HFFc6 (cell line): ENCODE measurements at places on chromosomes 12 and 14. TPM values are rescaled to one million over a fixed set of nuclear protein-coding genes. Genes with fewer than 3 reads are reported as not detected.

DNA sequence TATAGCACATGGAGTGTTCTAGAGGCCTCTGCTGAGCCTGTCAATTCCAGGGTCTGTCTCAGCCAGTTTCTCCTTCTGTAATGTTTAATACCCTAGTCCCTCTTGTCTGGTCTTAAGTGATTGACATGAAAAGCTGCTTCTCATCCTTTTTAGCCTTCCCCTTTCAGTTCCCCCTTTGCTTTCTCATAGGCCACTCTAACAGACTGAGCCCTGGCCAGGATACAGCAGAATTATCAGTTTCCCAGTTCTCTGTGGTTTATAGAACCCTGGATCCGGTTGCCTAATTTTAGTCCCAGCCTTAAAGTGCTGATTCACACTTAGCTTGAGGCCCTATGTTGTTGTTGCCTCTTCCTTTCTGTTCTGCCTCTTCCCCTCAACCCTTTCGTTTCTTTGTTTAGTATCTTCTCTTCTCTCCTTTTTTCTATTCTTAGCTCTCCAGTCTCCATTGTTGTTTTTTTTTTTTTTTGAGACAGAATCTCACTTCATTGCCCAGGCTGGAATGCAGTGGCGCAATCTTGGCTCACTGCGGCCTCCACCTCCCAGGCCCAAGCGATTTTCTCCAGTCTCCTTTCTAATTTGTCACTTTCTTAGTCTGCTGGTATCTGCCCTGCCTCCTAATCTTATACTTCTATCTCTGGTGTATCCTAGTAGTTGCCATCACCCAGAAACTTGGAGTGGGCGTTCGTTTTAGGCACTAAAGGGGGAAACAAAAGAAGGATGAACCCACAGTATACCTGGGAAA, 2.9 kb upstream of the BIN2 start:
- H3K4me1 ChIP-seq, result peaks cover 25% of the 10 kb centered on the region
- peak overlapping the region; percentile 66 for H3K4me3 ChIP-seq
- peak overlapping the region; percentile 94 for H3K27ac ChIP-seq
- no peaks in the 10 kb centered on the region for H3K36me3 ChIP-seq
- DNase-seq, result peak; percentile 39

DNA sequence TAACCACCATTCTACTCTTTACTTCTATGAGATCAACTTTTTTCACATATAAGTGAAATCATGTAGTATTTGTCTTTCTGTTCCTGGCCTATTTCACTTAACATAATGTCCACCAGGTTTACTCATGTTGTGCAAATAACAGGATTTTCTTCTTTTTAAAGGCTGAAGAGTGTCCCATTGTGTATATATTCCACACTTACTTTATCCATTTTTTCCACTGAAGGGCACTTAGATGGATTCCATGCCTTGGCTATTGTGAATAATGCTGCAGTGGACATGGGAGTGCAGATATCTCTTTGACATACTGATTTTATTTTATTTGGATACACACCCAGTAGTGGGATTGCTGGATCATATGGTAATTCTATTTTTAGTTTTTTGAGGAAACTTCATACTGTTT, 181.1 kb upstream of the HMGA2 start:
- no peak for DNase-seq
- peaks cover 78% of the 10 kb centered on the region for H3K4me1 ChIP-seq
- no peaks in the 10 kb centered on the region; the same call in 1 of the 2 replicates for H3K27me3 ChIP-seq
- peak overlapping the region; percentile 85 for H3K27ac ChIP-seq
- H3K4me3 ChIP-seq, result no peak overlapping the region

- H3K27me3 ChIP-seq, result peaks cover 3% of the 10 kb centered on the region; the same call in 1 of the 2 replicates
- no peak overlapping the region for H3K4me3 ChIP-seq
- peaks cover 45% of the 10 kb centered on the region for H3K36me3 ChIP-seq
- H3K27ac ChIP-seq, result peak overlapping the region; percentile 66
- peak; percentile 26 for DNase-seq
These were observed 69.3 kb downstream of the BCAT1 start for GRCh38 chr12:24879644-24880043.

DNA sequence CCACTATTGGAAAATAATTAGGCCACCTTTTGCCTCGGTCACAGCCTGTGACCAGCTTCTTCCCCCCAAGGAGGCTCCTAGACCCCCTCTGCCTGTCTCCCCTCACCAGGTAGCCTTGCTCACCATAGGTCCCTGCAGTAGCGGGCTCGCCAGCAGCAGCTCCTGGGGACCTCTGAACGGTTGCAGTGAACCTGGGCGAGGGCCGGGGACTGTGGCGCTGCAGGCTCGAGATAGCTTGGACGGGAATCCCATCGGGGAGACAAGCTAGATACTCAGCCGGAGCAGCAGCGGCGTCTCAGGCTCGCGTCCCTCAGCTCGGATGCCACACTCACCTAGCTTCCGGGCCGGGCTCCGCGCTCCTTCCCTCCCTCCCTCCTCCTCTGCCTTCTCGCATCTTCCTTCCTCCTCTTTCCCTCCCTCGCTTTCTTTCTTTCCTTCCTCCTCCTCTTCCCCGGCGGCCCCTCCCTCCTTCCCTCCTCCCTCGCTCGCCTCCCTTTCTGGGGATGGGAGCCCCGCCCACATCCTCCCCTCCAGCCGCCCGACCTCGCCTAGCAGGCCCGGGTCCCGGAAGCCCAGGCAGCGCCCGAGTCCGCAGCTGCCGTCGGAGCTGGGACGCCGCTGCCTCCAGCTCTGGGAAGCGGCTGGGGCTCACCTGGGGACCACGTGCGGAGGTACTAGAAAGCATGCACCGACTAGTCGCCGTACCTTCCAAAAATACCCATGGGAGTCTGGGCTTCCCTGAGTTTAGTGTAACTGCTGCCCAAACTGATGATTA, at the start of gene BMP4:
BMP4 (minus strand) TSS at position 399 of the 775 bp plus-strand sequence. CDS start 4,603 bp downstream, outside the sequence.
- H3K4me1 ChIP-seq, result peaks cover 35% of the 10 kb centered on the region
- H3K27ac ChIP-seq, result no peak within 1 kb of the TSS
- peak within 1 kb of the TSS; percentile 91 for H3K4me3 ChIP-seq

GRCh38 chr14:77181603-77182437, at the start of gene TMEM63C:
TSS of gene TMEM63C (plus strand) at chr14:77181798. CDS start at chr14:77218814, 37,016 bp downstream.
- no peak within 1 kb of the TSS for H3K4me3 ChIP-seq
- 0 out of 2 replicates have a peak, but pooled peaks cover 2% of the 10 kb centered on the region for H3K4me1 ChIP-seq
- H3K27ac ChIP-seq, result no peak within 1 kb of the TSS
- DNase-seq, result no peak

- H3K27me3 ChIP-seq, result no peaks in the 10 kb centered on the region
- no peak for DNase-seq
- no peak overlapping the region for H3K27ac ChIP-seq
- H3K4me3 ChIP-seq, result no peak overlapping the region
- peaks cover 6% of the 10 kb centered on the region; the same call in 1 of the 2 replicates for H3K4me1 ChIP-seq
- H3K36me3 ChIP-seq, result peaks cover 9% of the 10 kb centered on the region
These were observed 93.2 kb downstream of the FBXO33 start for GRCh38 chr14:39339003-39339402.

DNA sequence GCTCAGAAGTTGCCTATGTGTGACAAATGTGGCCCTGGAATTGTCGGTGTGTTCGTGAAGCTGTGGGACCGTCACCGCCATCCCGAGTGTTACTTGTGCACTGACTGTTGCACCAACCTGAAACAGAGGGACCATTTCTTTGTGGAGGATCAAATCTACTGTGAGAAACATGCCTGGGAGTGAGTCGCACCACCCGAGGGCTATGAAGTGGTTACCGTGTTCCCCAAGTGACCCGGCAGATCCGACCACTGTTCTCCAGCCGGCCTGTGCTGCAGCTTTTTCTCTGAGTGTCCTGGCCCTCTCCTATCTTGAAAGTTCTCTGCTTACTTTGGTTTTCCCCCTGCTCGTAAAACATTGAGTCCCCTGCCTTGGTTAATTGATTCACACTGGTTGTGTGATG, 65.3 kb downstream of the VCPKMT start:
- H3K4me1 ChIP-seq, result peaks cover 22% of the 10 kb centered on the region
- no peaks in the 10 kb centered on the region for H3K36me3 ChIP-seq
- peak; percentile 36 for DNase-seq
- peaks cover 4% of the 10 kb centered on the region for H3K27me3 ChIP-seq
- no peak overlapping the region for H3K4me3 ChIP-seq

DNA sequence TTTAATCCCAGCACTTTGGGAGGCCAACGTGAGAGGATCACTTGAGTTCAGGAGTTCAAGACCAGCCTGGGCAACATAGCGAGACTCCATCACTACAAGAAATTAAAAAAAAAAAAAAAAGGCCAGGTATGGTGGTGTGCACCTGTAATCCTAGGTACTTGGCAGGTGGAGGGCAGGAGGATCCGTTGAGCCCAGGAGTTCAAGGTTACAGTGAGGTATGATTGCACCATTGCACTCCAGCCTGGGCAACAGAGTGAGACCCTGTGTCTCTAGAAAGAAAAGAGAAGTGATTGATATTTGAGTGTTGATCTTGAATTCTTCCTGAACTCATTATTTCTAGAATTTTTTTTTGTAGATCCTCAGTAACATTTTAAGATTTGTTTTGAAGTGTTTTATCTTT, 59.4 kb downstream of the ADIPOR2 start:
- DNase-seq, result no peak
- no peak overlapping the region for H3K4me3 ChIP-seq
- peaks cover 7% of the 10 kb centered on the region for H3K4me1 ChIP-seq
- H3K27me3 ChIP-seq, result peaks cover 2% of the 10 kb centered on the region; the same call in 1 of the 2 replicates

DNA sequence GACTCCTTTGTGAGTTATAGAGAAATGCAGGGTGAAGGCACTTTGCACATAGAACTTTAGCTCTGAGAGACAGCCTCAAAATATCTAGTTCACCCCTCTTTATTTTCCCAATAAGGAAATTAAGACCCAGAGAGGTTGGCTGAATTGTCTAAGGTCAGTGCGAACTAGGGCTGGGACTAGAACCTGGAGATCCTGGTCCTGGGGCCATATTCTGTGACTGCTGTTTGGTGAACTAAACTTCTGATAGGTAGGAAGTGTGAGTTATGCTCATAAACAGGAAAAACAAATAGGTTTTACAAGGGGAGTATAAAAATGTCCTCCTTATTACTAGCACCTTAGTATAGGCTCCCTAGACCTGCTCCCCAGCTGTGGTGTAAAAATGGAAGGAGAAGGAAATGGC, 53.9 kb downstream of the DAD1 start:
- no peaks in the 10 kb centered on the region for H3K36me3 ChIP-seq
- DNase-seq, result no peak
- no peak overlapping the region for H3K27ac ChIP-seq
- peaks cover 81% of the 10 kb centered on the region for H3K4me1 ChIP-seq

DNA sequence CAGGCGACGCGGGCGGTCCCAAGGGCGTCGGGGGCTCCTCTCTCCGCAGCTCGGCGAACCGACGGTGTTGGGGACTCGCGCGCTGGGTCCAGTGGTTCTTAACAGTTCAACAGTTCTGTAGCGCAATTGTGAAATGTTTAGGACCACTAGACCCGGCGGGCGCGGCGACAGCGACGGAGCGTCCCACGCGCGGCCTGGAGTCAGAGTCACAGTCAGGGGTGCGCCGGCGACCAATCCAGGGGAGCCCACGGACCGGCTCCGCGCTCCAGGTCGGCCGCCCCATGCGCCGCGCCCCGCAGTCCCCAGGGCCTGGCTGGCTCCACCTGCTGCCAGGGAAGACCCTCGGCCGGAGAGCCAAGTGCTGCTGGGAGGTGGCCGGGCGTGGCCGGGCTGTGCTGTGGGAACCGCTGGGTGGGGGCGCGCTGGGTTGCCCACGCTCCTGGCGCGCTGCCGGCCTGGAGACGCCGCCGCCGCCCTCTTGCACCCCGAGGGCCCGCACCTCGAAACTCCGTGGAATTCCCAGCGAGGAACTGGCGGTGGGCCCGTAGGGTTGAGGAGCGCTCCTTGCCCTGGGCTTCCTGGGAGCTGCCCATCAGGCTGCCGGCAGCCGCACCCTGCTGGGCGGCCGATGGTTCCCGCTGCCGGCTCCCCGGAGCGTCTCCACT, 20.9 kb upstream of the KIF26A start:
- no peak for DNase-seq
- H3K27ac ChIP-seq, result no peak overlapping the region
- no peak overlapping the region for H3K4me3 ChIP-seq
- peaks cover 13% of the 10 kb centered on the region; the same call in 1 of the 2 replicates for H3K27me3 ChIP-seq

- H3K27ac ChIP-seq, result no peak overlapping the region
- peaks cover 8% of the 10 kb centered on the region for H3K4me1 ChIP-seq
- H3K36me3 ChIP-seq, result no peaks in the 10 kb centered on the region
- H3K4me3 ChIP-seq, result no peak overlapping the region
- DNase-seq, result no peak
These were observed 127.0 kb downstream of the APAF1 start for GRCh38 chr12:98771811-98772752.

DNA sequence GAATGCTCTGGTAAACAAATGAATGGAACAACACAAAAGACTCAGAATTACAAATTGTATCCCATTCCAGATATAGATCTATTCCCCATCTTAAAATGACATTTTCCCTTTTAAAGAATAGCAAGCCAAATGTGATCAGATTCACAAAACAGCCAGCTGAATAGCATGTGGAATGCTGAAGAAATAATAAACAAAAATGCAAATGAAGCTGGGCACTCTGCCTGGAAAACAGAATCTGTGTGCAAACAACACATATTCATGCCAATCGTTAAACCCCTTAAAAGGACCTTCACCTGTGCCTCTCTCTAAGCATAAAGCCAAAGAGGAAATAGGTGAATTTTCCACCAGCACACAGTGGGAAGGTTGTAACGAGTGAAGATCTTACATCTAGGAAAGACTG, 67.9 kb upstream of the PDZRN4 start:
- no peak overlapping the region for H3K27ac ChIP-seq
- H3K4me3 ChIP-seq, result no peak overlapping the region
- H3K4me1 ChIP-seq, result no peaks in the 10 kb centered on the region
- H3K36me3 ChIP-seq, result no peaks in the 10 kb centered on the region

- H3K36me3 ChIP-seq, result no peaks in the 10 kb centered on the region
- H3K27ac ChIP-seq, result no peak overlapping the region
- DNase-seq, result no peak
- H3K4me3 ChIP-seq, result no peak overlapping the region
- no peaks in the 10 kb centered on the region for H3K4me1 ChIP-seq
These were observed 233.0 kb downstream of the RGS6 start for GRCh38 chr14:72165229-72165698.

- H3K27ac ChIP-seq, result peak overlapping the region; percentile 52
- H3K36me3 ChIP-seq, result peaks cover 28% of the 10 kb centered on the region
- DNase-seq, result peak; percentile 35
- no peaks in the 10 kb centered on the region for H3K27me3 ChIP-seq
These were observed 459.6 kb upstream of the RGS6 start for GRCh38 chr14:71472356-71473340.

DNA sequence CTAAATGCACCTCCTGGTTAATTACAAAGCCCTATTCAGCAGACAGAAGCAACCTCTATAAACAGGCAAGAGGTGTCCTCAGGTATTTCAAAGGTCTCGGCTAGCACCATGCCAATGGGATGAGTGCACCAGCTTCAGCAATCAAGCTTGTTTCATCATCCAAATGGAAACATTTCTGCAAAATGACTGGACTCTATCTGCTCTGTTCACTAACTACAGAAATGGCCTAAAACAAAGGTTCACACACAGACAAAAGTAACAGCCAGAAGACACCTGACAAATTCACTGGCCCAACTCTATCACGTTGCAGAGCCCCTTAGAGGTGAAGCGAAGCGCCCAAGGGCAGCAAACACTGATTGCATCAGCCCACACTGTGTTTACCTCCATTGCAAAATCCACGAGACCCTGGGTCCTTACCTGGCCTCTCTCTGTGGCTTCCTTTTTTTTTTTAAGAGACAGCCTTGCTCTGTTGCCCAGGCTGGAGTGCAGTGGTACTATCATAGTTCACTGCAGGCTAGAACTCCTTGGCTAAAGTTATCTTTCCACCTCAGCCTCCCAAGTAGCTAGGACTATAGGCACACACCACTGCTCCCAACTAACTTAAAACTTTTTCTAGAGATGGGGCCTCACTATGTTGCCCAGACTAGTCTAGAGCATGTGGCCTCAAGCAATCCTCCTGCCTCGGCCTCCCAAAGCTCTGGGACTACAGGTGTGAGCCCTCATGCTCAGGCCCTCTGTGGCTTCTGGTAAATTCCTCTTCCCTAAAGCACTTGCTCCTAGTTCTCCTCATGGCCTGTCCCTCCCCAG, 8.5 kb upstream of the SYNE3 start:
- H3K4me3 ChIP-seq, result no peak overlapping the region; the same call in 1 of the 2 replicates
- peak; percentile 49 for DNase-seq
- peak overlapping the region; percentile 93 for H3K27ac ChIP-seq
- no peaks in the 10 kb centered on the region; the same call in 1 of the 2 replicates for H3K27me3 ChIP-seq

The SLC10A1 gene
- not detected in 3 replicates for total RNA-seq

The KRT73 gene
- total RNA-seq, result not detected in 3 replicates

The CD4 gene
- 0.09 to 0.25 TPM in 2 of 3 replicates, not detected in the other for total RNA-seq
